ENCODE measurements at places on chromosomes 2 and 18. TPM values are rescaled to one million over a fixed set of nuclear protein-coding genes. Genes with fewer than 3 reads are reported as not detected.

DNA sequence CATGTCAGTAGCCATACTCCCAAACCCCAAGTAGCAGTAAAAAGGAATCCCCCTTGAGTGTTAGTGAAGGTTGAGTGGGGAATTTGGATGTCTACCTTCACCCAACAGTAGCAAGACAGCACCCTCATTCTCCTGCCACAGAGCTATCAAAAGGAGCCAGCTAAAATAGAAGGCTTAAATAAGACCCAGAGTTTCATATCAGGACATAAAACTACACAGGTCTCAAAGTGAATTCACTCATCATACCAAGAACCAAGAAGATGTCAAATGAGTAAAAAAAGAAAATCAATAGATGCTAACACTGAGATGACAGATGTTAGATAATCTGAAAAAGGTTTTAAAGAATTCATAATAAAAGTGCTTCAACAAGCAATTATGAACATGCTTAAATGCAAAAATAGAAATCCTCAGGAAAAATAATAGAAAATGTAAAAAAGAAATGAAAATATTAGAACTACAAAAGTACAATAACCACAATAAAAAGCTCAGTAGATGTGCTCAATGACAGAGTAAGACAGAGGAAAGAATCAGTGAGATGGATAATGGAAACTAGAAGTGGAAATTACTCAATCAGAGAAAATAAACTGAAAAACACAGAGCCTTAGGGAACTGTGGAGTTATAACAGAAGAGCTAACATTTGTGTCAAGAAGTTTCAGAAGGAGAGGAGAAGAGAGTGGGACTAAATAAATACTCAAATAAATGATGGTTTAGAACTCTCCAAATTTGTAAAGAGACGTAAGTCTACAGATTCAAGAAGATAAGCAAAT lies 90.5 kb downstream of the EDAR start:
- H3K36me3 ChIP-seq: peaks cover 5% of the 10 kb centered on the region
- H3K4me3 ChIP-seq: no peak overlapping the region
- no peak for DNase-seq

- DNase-seq: no peak
- no peak overlapping the region for H3K4me3 ChIP-seq
- H3K4me1 ChIP-seq: no peaks in the 10 kb centered on the region
- H3K27ac ChIP-seq: no peak overlapping the region
These were observed 15.4 kb upstream of the CAVIN2 start for GRCh38 chr2:191862156-191862775.

- no peak for DNase-seq
- no peaks in the 10 kb centered on the region for H3K36me3 ChIP-seq
- no peak overlapping the region for H3K4me3 ChIP-seq
These were observed 207.0 kb upstream of the FANCL start for GRCh38 chr2:58448065-58448507.

GRCh38 chr2:157325786-157326185 lies at the start of gene ERMN:
ERMN (minus strand) TSS chr2:157325824; CDS start chr2:157325642, 182 bp downstream.
- H3K27ac ChIP-seq: no peak within 1 kb of the TSS
- H3K36me3 ChIP-seq: no peaks in the 10 kb centered on the region
- no peak within 1 kb of the TSS for H3K4me3 ChIP-seq
- no peak for DNase-seq
- no peaks in the 10 kb centered on the region for H3K27me3 ChIP-seq

GRCh38 chr18:32446780-32447179 lies 23.9 kb downstream of the GAREM1 start:
- no peak overlapping the region for H3K27ac ChIP-seq
- no peak overlapping the region for H3K4me3 ChIP-seq
- H3K27me3 ChIP-seq: peaks cover 4% of the 10 kb centered on the region
- H3K4me1 ChIP-seq: no peaks in the 10 kb centered on the region
- no peak for DNase-seq

- peaks cover 4% of the 10 kb centered on the region for H3K4me1 ChIP-seq
- no peak overlapping the region for H3K27ac ChIP-seq
- no peak for DNase-seq
- no peaks in the 10 kb centered on the region for H3K27me3 ChIP-seq
- no peak overlapping the region for H3K4me3 ChIP-seq
These were observed 114.9 kb downstream of the TCF4 start for GRCh38 chr18:55473058-55473457.

GRCh38 chr2:72150861-72151356 lies 3.2 kb upstream of the CYP26B1 start:
- H3K27me3 ChIP-seq: peaks cover 37% of the 10 kb centered on the region
- H3K4me1 ChIP-seq: peaks cover 10% of the 10 kb centered on the region
- no peak for DNase-seq
- H3K27ac ChIP-seq: no peak overlapping the region

- H3K27me3 ChIP-seq: no peaks in the 10 kb centered on the region
- no peak overlapping the region for H3K4me3 ChIP-seq
- no peaks in the 10 kb centered on the region for H3K36me3 ChIP-seq
- no peak for DNase-seq
These were observed 3.0 kb upstream of the GCG start for GRCh38 chr2:162155093-162155492.

GRCh38 chr2:71781695-71782228 lies 328.4 kb downstream of the DYSF start:
- no peak for DNase-seq
- H3K4me3 ChIP-seq: no peak overlapping the region
- H3K36me3 ChIP-seq: no peaks in the 10 kb centered on the region

GRCh38 chr2:42755191-42755880 lies 8.6 kb downstream of the OXER1 start:
- H3K36me3 ChIP-seq: no peaks in the 10 kb centered on the region
- no peak overlapping the region for H3K27ac ChIP-seq
- H3K27me3 ChIP-seq: no peaks in the 10 kb centered on the region
- no peak overlapping the region for H3K4me3 ChIP-seq

GRCh38 chr2:120522151-120522751 lies 176.3 kb downstream of the INHBB start:
- no peaks in the 10 kb centered on the region for H3K4me1 ChIP-seq
- H3K27me3 ChIP-seq: peaks cover 4% of the 10 kb centered on the region
- H3K27ac ChIP-seq: no peak overlapping the region
- no peaks in the 10 kb centered on the region for H3K36me3 ChIP-seq
- no peak overlapping the region for H3K4me3 ChIP-seq
- no peak for DNase-seq

GRCh38 chr2:223300326-223300725 lies 248.3 kb downstream of the KCNE4 start:
- DNase-seq: no peak
- no peaks in the 10 kb centered on the region for H3K36me3 ChIP-seq
- H3K4me3 ChIP-seq: no peak overlapping the region
- no peak overlapping the region for H3K27ac ChIP-seq
- H3K4me1 ChIP-seq: no peaks in the 10 kb centered on the region
- no peaks in the 10 kb centered on the region for H3K27me3 ChIP-seq

DNA sequence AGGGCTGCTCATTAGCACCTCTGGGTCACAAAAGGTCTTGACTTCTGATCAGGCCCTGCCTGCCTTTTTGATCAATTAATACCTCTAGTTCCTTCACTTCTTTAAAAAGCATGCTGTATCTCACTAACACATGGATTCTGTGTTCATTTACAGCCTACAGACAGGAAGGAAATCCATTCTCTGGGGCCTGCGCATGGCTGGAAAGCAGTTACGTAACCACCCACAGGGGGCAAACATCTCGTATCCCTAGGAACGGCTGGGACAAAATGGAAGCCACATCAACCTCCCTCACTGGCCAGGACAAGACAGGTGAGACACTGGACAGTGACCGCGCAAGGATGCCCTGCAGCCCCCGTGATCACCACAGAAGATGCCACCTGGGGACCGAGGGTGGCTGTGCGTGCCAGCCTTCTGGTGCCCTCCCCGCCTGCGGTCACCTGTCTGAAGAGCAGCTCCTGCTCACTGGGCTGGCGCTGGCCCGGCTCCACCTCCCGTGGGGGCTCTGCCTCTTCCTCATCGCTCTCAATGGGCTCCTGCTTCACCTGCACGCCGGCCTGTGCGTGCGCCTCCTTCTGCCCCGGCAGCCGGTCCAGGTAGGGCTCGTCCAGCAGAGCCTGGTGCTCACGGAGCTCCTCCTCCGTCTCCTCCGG lies 266.9 kb downstream of the TWIST2 start:
- peaks cover 2% of the 10 kb centered on the region for H3K36me3 ChIP-seq
- DNase-seq: no peak
- H3K4me1 ChIP-seq: no peaks in the 10 kb centered on the region
- H3K4me3 ChIP-seq: no peak overlapping the region
- no peaks in the 10 kb centered on the region for H3K27me3 ChIP-seq

GRCh38 chr18:48954886-48955819 lies 4.4 kb upstream of the SMAD7 start:
- peaks cover 15% of the 10 kb centered on the region for H3K4me1 ChIP-seq
- no peak overlapping the region for H3K27ac ChIP-seq
- H3K4me3 ChIP-seq: no peak overlapping the region
- H3K36me3 ChIP-seq: no peaks in the 10 kb centered on the region
- no peaks in the 10 kb centered on the region for H3K27me3 ChIP-seq

DNA sequence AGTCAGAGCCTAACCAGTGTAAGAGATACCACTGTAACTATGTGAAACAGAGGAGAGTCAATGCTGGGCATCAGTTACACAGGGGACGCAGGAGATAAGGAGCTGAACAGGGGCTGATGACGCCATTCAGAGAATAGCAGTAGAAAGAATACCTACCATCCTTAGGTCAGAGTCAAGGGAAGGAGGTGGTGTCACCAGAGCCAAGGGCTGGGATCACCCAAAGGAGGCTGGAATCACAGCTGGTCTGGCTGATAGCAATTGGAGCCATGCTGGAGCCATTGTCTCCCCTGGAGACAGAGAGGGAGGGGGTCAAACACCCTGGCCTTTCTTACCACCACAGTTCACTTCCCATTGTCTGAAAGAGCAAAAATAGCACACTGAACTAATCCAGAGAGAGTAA lies 37.3 kb upstream of the C18orf32 start:
- H3K27ac ChIP-seq: no peak overlapping the region
- no peaks in the 10 kb centered on the region for H3K27me3 ChIP-seq
- no peak overlapping the region for H3K4me3 ChIP-seq
- H3K4me1 ChIP-seq: no peaks in the 10 kb centered on the region
- H3K36me3 ChIP-seq: no peaks in the 10 kb centered on the region

GRCh38 chr2:54041135-54041534 lies 70.3 kb upstream of the PSME4 start:
- H3K27me3 ChIP-seq: no peaks in the 10 kb centered on the region
- no peaks in the 10 kb centered on the region for H3K36me3 ChIP-seq
- no peak for DNase-seq
- peaks cover 8% of the 10 kb centered on the region for H3K4me1 ChIP-seq
- H3K27ac ChIP-seq: no peak overlapping the region

DNA sequence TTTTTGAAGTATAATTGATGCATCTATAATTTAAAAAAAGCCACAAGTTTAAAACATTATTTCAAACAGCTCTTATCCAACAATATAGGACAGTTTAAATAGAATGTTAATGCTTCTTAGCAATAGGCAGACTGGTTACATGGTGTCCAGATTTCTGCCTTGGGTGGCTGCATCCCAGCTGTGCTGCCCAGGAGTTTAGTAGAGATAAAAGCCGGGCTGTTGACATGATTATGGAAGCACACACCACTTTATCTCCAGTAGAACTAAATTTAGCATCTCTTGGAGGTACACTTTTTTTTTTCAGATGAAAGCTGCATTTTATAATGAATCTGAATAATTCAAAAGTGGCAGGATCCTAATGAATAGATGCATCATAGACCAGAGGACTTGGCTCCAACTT lies 309.7 kb downstream of the PLCL1 start:
- DNase-seq: no peak
- H3K27ac ChIP-seq: no peak overlapping the region
- H3K36me3 ChIP-seq: no peaks in the 10 kb centered on the region
- H3K27me3 ChIP-seq: no peaks in the 10 kb centered on the region

DNA sequence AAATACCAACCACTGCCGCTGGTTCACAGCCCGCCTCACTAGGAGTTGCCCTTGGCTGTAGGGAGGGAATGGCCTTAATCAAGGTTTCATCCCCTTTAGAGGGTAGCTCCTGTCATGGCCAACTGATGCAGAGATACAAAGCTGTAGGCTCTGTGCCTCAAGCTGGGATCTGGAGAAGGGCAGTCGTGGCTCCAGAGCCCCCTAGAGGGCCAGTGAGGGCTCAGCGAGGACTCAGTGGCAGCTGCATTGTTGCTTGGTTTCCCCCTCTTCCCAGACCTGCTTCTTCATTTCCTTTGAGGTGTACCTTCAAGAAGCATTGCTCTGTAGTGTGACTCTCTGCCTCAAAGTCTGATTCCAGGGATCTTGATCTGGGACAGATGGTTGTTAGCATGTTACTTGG lies 302.1 kb downstream of the LPIN1 start:
- peaks cover 51% of the 10 kb centered on the region for H3K4me1 ChIP-seq
- no peaks in the 10 kb centered on the region for H3K36me3 ChIP-seq
- H3K4me3 ChIP-seq: no peak overlapping the region

DNA sequence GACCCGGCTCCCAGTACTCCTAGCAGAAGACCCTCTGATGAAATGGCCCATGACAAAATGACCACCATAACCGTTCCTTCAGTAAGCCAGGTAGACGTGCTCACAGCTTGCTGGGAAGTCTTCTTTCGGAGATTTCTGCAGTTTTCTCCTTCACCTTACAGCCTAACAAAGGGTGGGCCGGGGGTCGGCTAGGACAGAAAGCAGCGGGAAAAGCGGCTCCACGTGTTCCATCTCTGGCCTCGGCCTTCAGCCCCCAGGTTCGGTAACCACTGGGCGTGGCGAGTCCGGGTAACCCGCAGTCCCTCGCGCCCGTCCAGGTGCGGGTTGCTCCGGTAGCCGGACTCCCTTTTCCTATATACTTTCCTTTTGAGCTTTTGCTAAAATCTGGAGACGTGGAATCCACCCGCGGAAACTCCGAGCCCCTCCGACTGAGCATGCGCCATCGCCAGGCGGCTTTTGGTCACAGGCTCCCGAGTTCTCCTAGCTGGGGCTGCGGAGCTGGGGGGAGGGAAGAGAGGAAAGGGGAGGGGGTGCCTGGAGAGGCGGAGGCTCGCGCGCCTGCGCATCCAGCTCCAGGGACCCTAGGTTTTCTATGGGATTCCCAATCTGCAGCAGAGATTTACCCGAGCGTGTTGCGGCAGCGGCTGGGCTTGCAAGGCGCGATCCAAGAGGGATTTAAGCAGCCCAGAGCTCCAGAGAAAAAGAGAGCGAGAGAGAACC lies at the start of gene VSNL1:
Gene VSNL1, plus strand, starts transcription at position 604 of the 720 bp plus-strand sequence. CDS start 51,379 bp downstream, outside the sequence.
- DNase-seq: no peak
- H3K36me3 ChIP-seq: no peaks in the 10 kb centered on the region
- H3K4me3 ChIP-seq: no peak within 1 kb of the TSS
- no peaks in the 10 kb centered on the region for H3K4me1 ChIP-seq

- H3K4me3 ChIP-seq: no peak overlapping the region
- peak overlapping the region; percentile 61 for H3K27ac ChIP-seq
- no peaks in the 10 kb centered on the region for H3K36me3 ChIP-seq
- no peaks in the 10 kb centered on the region for H3K4me1 ChIP-seq
- DNase-seq: no peak
These were observed 103.8 kb upstream of the NDUFV2 start for GRCh38 chr18:8998481-8999217.

DNA sequence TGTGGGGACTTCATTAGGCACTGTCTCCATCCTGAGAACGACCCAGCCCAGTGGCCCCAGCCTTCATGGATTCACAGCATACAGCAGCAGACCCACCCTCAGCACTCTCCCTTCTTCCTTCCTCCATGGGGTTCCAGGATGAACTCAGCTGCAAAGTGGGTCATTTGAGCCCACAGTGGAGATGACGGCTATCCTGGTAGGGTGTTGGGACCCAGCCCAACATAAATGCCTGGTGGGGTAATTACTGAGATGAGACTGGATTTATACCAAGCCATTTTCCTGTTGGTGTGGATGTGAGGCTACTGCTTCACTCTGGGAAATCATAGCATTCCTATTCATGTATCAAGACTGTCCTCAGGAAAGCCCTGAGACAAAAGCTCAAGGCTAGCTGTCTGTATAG lies 536.7 kb upstream of the TNP1 start:
- H3K36me3 ChIP-seq: no peaks in the 10 kb centered on the region
- peaks cover 4% of the 10 kb centered on the region for H3K4me1 ChIP-seq
- H3K27ac ChIP-seq: no peak overlapping the region
- H3K27me3 ChIP-seq: no peaks in the 10 kb centered on the region
- no peak overlapping the region for H3K4me3 ChIP-seq

The NEB gene
- total RNA-seq: 0.29 TPM

The FOXI3 gene
- total RNA-seq: not detected

The ANKRD44 gene
- 150 TPM for total RNA-seq

All from CD8-positive, alpha-beta memory T cell (primary cell).